ENCODE measurements at places on chromosomes 5 and 9.

- DNase-seq: no peak
These were observed 135.2 kb downstream of the GNA14 start for GRCh38 chr9:77512876-77513275.

- no peak for DNase-seq
These were observed 8.8 kb downstream of the ATP10B start for GRCh38 chr5:160843240-160843639.

- DNase-seq: no peak
These were observed 892.9 kb downstream of the NR2F1-AS1 start for GRCh38 chr5:92687821-92688722.

- DNase-seq: no peak
These were observed 97.2 kb upstream of the SARDH start for GRCh38 chr9:133835262-133835901.

Measured in substantia nigra (tissue), 51 donors.